ENCODE measurements at places on chromosomes 7 and 10.
A peak's percentile ranks its signal among the peaks of the same experiment; 100 is the strongest.

- no peak for DNase-seq
Measured at GRCh38 chr10:21015851-21016250, 118.7 kb upstream of the NEBL start.

GRCh38 chr7:148156233-148156632, 434.3 kb upstream of the C7orf33 start:
- DNase-seq = no peak

GRCh38 chr10:83536426-83536825, 602.9 kb upstream of the GHITM start:
- DNase-seq = no peak

- no peak for DNase-seq
Measured at GRCh38 chr7:133698127-133698526, 429.0 kb upstream of the LRGUK start.

- DNase-seq = peak; percentile 57
Measured at GRCh38 chr7:149147752-149148653, 750 bp downstream of the ZNF398 start.

GRCh38 chr7:23072048-23072447, 33.5 kb upstream of the KLHL7 start:
- no peak for DNase-seq

All from posterior cingulate gyrus (tissue), 11 donors.